Hematopoietic multipotent progenitor cell (in vitro differentiated cells): ENCODE measurements at places on chromosomes 1 and 21.

DNA sequence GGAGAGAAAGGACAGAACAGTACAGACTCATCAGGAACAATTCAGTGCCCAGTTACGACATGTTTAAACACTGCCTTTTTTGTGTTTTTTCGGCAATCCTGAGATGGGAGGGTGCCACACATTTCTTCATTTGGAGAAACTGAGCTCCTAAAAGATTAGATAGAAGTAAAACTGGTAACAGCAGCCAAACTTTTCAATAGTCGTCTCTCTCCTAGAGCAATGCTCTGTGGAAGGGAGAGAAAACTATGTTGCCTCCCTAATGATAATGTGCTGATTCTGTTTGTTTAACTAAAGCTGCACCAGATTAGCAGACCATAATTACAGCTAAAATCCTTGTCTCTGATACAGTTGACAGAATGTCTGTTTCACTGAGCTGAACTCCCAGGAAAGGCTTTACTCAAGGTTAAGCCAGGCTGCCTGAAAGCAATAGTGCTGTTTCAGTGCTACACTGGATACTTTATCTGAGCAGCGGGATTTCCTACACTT lies 76.2 kb upstream of the CXADR start:
- no peak for DNase-seq

- peak; percentile 65 for DNase-seq
Measured at GRCh38 chr1:198669023-198669698, 30.3 kb downstream of the PTPRC start.

GRCh38 chr1:115412286-115412685 lies 74.2 kb upstream of the NGF start:
- no peak for DNase-seq

GRCh38 chr21:35829067-35829466 lies 231.3 kb downstream of the SETD4 start:
- peak; percentile 47 for DNase-seq

DNA sequence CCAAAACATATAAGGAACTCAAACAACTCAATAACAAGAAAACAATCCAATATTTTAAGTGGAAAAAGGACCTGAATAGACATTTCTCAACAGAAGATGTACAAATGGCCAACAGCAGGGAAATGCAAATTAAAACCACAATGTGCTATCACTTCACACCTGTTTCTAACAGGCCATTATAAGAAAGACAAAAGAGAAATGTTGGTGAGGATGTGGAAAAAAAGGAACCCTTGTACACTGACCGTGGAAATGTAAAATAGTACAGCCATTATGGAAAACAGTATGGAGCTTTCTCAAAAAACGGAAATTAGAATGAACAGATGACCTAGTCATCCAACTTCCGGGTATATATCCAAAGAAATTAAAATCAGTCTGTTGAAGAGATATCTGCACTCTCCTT lies 37.8 kb upstream of the CD2 start:
- DNase-seq, result no peak
